ENCODE measurements at places on chromosomes 3 and 15.

DNA sequence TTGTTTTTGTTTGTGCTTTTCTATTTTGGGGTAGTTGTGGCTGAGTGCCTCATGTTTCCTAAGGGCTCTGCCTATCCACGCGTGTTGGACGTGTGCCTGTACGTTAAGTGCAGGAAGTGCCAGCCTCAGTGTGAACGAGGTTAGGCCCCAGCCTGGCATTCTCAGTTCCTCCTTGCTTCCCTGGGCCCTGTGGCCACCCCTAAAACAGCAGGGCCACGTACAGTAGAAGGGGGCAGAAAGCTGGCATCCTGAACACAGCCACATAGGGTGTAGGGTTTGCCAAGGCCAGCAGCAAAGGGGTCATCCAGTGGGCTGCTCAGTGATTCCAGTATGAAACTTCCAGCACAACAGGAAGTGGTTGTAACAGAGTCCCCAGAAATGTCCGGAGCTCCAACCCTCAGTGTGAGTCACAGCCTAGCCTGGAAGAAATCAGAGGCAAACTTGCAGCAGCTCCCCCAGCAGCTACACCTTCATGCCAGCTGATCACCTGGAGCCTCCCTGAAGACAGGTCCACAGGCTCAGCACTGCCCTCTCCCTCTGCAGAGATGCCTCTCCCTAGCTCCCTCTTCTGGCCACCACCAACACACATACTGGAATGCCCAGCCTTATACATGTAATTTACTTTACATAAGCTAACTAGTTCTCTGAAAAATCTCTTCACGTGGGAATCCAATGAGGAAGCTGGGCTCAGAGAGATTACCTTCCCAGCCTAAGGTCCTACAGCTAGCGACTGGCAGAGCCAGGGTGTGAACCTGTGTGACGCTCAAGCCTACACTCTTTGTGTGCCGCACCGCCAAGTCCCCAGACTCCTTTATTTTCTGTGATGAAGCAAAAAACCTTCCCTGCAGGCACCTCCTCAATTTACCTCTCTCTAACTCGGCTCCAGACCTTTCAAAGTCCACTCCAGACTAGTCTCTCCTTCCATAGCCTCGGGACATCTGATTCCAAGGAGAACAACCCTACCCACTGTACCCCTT lies 26.6 kb downstream of the ILDR1 start:
- DNase-seq, result peak; percentile 62

DNA sequence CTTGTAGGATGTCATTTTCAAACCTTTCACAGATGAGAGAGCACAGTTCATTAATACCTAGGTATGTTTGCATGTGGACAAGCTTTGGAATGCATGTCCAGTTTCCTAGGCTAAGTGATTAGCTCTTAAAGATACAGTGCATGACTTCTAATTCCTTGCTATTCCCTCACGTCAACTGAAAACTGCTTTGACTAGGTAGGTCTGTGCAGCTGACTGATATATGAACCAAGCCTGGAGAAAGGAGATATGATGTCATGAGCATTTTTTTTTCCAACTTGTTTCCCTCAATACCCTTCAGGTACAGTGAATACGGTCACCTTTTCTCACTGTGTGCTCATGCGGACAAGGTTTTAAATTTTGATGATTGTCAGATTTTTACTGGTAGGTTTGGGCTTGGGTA lies 41.6 kb upstream of the TASOR start:
- no peak for DNase-seq

DNA sequence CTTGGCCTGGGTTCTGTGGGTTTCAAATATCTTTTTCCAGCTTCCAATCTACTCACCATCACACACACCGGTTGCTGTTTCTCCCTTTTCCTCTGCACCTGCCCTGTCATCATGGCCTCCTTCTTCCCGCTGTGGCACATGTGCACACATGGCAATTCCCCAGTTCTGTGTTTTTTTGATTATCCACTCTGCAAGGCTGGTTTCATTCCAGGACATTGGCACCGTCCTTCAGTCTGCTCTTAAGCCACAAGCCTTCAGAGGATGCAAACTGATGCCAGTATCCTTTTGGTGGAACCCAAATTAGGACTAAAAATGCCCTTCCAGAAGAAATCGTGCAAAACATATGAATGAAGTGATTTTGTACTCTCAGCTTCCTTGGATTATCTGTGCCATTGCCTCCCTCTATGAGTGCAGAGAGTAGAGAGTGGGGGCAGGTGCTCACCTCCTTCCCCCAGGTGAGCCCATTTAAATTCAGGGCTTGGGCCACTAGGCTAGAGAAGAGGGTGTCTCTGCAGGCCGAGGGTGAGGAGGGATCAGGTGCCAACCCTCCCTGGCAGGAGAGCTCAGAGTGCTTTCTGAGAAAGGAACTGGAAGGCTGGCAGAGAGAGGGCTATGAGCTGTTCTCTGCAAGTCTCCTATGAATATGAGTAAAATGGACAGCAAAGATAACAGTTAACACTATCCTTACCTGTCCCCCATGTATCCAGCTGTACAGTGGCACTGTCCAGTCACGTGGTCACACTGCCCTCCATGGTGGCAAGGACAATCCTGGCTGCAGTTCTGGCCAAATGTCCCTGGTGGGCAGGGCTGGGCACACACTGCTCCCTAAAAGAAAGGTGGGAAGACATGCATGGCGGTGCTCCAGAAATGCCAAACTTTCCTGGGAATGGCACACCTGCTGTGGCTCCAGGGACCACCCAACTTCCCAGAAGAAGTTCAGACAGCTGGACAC lies 100.8 kb downstream of the RAB11A start:
- DNase-seq, result no peak

GRCh38 chr3:115595611-115596275 lies 27.6 kb upstream of the GAP43 start:
- no peak for DNase-seq

GRCh38 chr3:4290272-4290893 lies 12.8 kb upstream of the SETMAR start:
- DNase-seq, result peak; percentile 66

GRCh38 chr3:182464513-182465145 lies 328.7 kb upstream of the ATP11B start:
- no peak for DNase-seq

DNA sequence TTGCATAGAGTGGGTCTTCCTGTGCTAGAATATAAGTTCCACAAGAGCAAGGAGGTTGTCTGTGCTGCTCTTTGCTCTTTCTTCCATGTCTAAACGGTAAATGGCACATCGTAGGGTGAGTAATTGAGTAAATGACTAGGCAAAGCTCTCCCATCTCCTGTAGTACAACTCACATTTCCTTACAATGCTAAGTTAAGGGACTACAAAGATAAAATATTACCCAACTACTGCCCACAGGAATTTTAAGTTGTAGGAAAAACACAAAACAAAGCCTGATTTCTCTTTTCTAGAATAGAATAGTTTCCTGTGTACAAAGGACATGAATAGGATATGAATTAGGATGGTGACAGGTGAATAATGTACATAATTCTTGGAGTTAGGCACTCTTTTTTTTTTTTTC lies 19.9 kb upstream of the LRIG1 start:
- DNase-seq, result peak; percentile 71

DNA sequence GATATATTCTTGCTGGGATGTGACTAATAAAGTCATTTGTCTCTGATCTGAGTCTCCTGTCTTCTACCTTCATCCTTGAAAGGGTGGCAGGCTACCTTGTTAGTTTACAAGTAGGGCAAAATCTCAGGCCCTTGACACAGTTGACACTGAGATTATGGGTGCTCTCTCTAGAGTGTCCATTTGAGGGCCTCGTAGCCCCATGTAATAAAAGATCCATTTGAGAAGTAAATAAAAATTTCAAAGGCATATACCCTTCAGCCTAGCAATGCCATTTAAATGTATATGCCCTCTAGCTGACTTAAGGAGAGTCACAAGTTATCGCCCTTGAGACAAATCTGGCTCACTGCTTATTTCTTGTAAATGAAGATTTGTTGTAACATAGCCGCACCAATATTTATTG lies 98.6 kb downstream of the TCF12 start:
- DNase-seq, result peak; percentile 40

GRCh38 chr15:34773013-34773412 lies 18.2 kb upstream of the GJD2 start:
- no peak for DNase-seq

DNA sequence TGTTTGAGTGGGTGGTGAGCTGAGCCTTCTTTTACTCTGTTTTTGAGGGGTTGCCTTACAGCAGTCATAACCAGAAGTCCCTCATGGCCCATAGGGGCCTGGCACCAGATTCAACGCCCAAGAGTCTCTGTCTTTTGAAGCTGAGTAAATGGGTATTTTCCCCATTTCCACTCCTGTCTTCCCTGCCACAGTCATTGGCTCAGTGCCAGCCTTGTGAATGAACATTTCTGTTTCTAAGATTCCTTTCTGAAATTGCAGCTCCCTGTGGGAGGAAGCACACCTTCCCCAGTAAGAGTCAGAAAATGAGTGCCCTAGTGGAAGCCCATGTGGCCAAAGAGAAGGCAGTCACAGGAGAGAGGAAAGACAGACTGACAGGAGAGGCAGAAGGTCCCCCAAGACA lies 43.7 kb upstream of the POLR2M start:
- DNase-seq, result no peak

DNA sequence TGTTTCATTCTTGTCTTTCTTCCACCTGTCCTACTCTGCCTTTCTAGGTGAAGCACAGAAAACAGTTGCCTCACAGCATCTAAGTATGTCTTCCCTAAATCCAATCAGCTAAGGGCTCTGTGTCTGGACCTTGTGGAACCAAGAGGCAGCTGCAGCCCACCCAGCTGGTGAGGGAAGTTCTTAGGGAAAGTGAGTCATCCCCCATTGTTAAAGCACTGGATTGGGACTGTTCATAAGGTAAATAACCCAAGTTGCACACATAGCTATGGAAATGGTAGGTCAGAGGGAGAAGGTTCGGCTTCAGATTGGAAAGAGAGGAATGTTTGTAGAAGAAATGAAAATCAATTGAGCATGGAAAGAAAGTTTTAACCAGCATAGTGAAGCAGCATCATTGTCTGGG lies 18.0 kb upstream of the ARNT2 start:
- no peak for DNase-seq

- no peak for DNase-seq
These were observed 374.1 kb downstream of the EFHB start for GRCh38 chr3:19559724-19560442.

GRCh38 chr3:180657094-180657493 lies 22.2 kb downstream of the CCDC39 start:
- DNase-seq, result no peak

DNA sequence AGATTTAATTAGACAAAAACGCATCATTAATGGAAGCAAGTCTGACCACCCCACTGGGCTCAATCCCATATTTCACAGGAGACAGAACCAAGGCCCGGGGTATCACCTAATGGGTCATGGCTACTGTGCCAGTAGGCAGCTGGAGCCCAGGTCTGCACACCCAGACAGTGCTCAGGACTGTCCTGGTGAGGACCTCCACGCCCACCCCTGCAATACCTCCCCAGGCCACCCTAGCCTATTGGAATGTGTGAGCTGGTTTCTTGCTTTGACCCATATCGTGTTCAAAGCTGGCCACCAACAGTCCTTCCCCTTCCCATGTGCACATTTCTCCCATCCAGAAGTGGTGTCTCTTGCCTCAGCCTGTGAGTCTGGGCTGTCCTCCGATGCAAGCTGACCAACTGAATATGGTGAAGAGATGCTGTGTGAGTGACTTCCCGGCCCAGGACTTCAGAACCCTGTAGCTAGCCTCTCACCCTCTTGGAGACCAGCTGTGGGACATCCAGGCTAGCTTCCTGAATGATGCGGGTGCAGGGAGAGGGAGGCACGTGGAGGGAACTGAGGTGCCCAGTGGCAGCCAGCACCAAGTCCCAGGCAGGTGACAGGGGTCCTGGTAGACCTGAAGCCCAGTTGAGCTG lies 19.1 kb downstream of the SLC6A20 start:
- DNase-seq, result no peak

GRCh38 chr3:39317571-39318169 lies 11.8 kb upstream of the CCR8 start:
- DNase-seq, result no peak

DNA sequence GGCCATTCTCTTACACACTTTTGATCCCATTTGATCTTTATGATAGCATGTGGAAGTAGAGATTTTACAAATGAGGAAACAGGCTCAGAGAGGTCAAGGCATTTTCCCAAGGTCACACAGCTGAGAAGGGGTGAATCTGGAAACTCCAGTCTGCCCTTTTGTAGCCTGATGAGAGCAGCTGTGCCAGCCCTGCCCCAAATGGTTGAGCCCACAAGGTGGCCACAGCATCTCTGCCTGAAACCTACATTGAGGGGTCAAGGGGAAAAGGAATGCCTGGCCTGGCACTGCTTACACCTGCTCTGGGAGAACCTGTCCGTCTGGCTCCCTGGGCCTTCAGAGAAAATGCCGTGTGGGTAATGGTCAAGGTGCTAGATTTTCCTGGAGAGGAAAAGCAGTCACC lies 200.2 kb upstream of the LINGO1 start:
- DNase-seq, result no peak

DNA sequence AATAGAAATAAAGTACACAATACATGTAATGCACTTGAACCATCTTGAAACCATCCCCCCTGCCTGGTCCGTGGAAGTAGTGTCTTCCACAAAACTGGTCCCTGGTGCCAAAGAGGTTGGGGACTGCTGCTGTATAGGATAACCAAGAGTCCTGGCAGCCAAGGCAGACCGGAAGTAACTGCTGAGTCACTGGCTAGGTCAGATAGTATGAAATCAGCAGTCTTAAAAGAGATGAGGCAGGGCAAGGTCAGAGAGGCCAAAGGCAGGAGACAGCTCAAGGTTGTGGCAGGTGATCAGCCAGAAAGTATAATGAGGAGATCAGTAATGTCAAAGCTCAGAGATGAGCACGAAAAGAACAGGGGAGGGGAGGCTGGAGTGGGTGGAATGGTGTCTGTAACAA lies 60.2 kb downstream of the MAP3K13 start:
- DNase-seq, result peak; percentile 20

- DNase-seq, result no peak
These were observed 70.5 kb downstream of the FEM1B start for GRCh38 chr15:68348081-68348480.

- DNase-seq, result no peak
These were observed 12.2 kb upstream of the MAPK6 start for GRCh38 chr15:52006702-52007340.

GRCh38 chr3:4394048-4394447 lies 73.0 kb downstream of the SUMF1 start:
- DNase-seq, result peak; percentile 79

GRCh38 chr15:80776420-80777045 lies 2.6 kb upstream of the CEMIP start:
- DNase-seq, result peak; percentile 89

DNA sequence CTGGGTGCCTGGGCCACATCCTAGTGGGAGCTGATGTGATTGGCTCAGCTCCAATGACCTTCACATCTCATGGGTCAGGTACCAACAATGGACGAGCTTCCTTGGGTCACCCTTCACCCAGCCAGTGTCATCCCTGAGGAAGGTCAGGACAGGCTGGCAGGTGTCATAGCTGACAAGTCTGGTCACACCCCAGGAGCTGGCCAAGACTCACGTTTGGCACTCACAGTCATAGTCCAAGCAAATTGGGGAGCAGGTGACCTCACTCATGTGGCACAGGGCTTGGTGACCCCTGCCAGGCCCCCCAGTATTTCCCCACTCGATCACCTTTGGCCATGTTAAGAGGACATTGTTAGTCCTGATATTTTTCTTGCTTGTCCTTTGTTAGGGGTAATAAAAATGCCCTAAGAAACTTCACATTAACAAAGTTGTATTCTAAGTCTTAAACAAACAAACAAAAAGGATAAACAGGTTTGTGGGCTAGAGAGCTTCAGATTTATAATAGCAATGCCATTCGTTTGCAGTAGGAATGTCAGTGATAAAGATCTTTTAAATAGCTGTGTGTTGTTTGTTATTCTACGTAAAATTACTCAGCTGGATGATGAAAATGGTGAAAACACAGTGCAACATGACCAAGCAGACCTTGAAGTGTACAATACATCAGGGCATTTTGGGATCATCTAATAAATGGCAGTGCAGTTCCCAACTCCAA lies 79.5 kb upstream of the POMGNT2 start:
- peak; percentile 79 for DNase-seq

Data from cardiac fibroblast (primary cell).